ENCODE measurements at places on chromosomes 7 and 10.

- no peak for DNase-seq
These were observed 9.9 kb upstream of the CTNNA3 start for GRCh38 chr10:67705921-67706320.

DNA sequence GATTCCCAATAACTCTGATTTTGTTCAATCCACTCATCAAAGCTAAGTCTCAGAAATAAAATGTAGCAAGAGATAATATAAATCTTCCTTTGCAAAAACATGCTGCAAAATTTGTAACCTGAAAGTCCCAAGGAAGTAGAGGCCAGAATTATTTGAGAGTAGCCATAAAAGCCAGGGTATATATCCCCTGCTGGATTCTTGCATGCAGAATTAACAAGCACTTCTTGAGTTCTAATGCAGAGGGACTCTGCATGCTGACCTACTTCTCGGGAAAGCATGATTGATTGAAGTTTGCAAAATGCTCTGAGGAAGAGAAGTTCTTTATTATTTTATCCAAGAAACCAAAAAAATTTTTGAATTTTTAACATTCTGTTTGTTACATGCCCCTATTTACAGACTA lies 121.6 kb downstream of the THSD7A start:
- no peak for DNase-seq

DNA sequence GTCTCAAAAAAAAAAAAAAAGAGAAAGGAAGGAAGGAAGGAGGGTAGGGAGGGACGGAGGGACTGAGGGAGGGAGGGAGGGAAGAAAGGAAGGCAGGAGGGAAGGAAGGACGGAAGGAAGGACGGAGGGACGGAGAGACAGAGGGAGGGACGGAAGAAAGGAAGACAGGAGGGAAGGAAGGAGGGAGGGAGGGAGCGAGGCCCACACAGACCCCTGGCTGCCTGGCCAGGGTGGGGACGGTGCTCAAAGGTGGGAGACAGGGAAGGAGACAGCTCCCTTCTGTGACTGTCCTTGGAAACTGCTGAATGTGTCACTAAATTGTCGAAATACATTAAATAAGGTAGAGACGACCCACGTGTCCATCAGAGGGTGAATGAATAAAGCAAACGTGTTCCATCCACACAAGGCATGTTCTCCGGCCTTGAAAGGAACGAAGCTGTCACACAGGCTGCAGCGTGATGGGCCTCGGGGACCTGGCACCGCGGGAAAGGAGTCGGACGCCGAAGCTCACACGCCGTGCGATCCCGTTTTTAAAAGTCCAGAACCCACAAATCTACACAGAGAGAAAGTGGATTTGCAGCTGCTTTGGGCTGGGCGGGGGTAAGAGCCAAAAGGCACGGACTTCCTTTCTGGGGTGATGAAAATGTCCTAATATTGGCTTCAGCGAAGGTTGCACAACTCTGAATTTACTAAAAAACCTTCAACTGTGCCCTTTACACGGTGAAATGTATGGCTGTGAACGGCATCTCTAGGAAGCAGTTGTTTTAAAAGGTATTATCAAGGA lies 23.3 kb downstream of the ADAP1 start:
- no peak for DNase-seq

DNA sequence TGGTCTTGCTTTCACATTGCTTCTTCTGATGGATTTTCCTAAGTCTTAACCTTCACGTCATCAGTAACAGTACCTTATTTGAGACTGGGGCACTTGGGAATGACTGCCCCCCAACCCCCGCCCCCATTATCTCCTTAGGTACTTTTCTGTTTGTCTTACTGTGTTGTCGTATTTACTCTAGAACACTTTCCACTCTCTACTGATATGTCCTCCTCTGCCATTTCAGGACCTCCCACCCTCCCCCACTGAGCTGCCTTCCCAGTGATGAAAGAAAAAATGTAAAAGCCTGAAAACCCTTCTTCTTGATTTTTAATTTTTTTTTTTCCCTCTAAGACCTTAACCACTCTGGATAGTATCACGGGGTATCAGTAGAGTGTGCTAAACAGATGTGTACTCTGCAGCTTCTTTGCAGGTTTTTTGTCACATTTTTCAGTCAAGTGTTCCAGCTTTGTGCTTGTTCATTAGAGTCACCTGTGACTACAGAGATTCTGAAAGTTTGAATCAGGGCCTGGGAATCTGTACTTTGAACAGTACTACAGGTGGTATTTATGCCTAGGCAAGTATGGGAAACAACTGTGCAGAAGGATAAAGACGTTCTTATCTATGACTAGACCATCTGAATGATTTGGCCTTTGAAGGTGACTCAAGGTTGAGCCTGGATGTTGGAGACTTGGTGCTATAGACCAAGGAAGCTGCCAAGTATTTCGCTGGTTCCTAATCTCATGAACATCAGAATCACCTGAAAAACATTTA lies 8.3 kb downstream of the CALU start:
- DNase-seq: no peak

GRCh38 chr10:31186225-31187000 lies 132.6 kb upstream of the ZEB1 start:
- no peak for DNase-seq

DNA sequence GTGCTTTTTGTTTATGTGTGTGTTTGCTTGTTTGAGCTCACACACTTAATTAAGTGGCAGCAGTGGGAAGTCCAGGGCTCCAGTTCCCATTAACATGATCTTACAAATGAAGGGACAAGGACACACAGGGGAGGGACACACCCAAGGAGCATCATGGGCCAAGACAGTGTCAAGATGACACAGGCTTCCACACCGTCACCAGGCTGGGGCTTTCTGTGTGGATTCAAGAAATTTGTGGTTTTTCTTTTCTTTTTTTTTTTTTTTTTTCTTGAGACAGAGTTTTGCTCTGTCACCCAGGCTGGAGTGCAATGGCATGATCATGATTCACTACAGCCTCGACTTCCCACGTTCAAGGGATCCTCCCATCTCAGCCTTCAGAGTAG lies 173.6 kb downstream of the KIAA1217 start:
- no peak for DNase-seq
